ENCODE measurements at places on chromosomes 3 and 15. TPM values are rescaled to one million over a fixed set of nuclear protein-coding genes. Genes with fewer than 3 reads are reported as not detected.

The FOXB1 gene
- not detected for total RNA-seq

DNA sequence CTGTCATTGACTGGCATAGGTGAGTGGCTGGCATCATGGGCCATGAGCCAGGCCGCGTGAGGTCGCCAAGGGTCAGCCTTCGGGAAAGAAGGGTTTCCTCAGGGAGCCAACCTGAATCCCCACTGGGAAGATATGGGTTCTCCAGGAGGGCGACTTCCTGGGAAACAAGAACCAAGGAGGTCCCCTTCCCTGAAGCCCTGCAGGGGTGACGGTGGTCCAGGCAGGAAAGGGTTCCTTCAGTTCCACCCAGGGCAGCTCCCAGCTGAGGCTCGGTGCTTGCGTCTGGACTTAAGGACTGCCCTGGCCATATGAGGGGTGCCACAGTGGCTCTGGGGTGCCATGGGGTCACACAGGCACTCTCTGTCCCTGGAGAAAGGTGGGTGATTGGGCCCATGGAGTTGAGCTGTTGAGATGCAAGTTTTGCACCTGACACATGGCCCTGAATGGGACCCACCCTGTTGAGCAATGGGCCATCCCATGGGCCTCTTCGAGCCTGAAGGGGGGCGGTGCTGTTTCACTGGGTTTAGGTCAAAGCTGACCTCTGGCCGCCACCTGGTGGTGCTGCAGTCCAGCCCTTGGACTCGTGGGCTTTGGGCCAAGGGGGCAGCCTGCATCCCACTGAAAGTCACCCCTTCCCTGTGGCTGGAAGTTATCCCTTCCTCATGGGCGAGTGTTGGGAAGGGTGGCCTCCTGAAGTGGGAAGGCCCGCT lies 228.1 kb downstream of the SNRPN start:
- DNase-seq, result no peak

The POPDC2 gene
- total RNA-seq, result 5.5 TPM

- DNase-seq, result no peak
Observed at GRCh38 chr3:150054635-150055034, 83.9 kb upstream of the PFN2 start.

All from skin of body (tissue), 3 donors.